ENCODE measurements at places on chromosomes 11 and 22. TPM values are rescaled to one million over a fixed set of nuclear protein-coding genes. Genes with fewer than 3 reads are reported as not detected.

GRCh38 chr22:42450862-42451261, 18.7 kb upstream of the NFAM1 start:
- no peak for DNase-seq

DNA sequence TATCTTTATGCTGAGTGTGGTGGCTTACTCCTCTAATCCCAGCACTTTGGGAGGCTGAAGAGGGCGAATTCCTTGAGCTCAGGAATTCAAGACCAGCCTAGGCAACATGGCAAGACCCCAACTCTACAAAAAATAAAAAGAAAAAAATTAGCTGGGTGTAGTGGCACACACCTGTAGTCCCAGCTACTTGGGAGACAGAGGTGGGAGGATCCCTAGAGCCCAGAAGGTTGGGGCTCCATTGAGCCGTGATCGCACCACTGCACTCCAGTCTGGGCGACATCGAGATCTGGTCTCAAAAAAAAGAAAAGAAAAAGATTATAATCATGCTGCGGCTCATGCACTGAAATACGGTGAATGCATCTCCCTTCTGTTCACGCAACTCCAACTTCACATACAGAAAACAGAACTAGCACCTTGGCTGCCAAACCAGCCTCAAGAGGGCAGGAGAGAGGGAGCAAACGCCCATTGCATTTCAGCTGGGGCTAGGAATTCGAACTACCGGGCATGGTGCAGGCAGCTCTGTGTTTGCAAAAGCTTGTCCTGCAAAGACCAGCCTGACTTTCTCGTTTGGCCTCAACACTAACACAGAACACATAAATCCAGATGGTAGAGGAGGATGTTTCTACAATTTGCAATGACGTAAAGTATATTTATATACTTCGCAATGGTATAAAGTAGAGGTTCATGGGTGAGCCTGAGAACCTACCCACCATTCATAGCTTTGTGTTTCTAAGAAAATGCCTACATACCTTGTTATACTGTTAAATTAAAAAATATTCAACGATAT, 6.3 kb upstream of the SYNGR1 start:
- DNase-seq: no peak

Gene HYLS1
- 5.3 TPM for total RNA-seq

GRCh38 chr22:21898354-21898896, 31.0 kb upstream of the MAPK1 start:
- DNase-seq: no peak

All from esophagus muscularis mucosa (tissue), 4 donors.